Caki2 (cell line): ENCODE measurements at places on chromosomes 2 and 18.

DNA sequence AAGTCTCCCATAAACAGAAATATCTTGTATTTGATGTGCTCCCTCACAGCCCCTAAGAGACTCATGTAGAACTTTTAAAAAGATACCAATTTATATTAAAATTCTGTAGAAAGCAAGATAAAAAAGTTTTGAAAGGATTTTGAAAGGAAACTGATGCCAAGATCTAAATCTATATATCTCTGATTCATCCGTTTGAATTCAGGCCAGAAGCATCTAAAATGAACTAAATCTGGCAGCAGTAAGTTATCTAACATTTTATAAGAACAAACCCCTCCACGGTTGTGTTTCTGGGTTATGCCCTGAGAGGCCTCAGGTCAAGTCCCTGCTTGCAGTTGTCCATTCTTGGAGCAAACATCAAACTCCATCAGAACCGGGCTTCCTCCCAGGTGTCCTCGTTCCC lies 165.8 kb downstream of the FBXO15 start:
- no peak for DNase-seq

DNA sequence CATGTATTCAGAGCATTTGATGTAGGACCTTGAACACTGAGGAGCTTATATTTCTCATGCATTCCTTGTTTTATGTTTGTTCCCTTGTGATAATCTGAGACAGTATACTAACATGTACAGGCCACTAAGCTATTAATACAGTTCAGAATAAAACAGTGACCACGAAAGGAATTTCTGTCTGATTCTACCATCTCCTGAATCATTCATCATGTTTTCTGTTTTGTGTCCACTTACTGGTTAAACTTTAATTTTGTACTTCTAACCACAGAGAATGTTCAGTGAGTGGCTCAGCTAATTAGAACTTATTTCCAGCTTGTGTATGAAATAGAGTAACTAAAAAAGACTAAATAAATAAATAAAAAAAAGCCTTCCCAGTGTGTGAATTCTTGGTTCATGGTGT lies 110.4 kb downstream of the LRP1B start:
- peak; percentile 39 for DNase-seq

- DNase-seq, result no peak
These were observed 708 bp downstream of the AGXT start for GRCh38 chr2:240869109-240869955.

GRCh38 chr2:26786207-26787028 lies 562 bp downstream of the CENPA start:
- DNase-seq, result no peak

DNA sequence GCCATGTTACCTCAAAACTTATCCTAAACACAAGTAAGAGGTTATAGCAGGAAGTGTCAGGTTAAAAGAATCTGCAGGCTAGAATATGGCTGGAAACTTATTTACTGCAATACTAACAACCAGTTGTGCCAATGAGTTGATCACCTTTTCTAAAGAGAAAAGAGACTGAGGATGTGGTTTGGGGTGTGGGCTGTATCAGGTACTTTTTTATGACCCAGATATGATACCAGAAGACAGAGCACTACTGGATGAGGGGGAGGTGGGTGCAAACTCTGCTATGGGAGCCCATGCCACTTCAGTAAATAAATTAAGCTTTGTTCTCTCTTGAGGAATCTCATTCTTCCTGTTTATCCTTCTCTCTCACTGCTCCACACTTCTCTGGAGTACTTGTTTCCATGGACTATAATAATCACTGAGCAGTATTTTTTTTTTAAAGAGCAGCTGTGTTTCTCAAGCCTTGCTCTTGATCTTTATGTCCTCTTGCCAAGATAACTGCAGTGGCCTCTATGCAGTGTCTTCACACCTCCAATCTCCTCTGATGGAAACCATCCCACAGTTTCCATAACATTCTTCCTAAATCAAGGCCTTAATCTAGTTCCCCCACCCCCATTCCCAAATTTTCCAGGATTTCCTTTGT lies 51.2 kb upstream of the NOSTRIN start:
- no peak for DNase-seq

DNA sequence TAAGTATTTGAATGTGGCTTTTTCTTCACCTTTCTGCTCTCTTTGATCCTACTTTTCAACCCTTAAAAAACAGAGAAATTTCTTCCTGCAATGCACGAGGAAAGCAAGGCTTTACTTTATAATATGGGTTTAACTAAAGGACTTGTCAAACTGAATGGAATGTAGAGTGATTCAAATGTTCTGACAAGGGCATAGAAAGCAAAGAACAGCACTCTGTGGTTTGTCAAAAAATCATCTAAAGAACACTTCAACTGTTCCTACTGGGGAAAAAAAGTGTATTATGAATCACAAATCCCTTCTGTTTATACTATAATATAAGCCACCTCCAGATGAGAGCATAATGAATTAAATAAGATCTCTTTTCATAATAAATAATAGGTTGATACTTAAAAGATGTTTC lies 45.0 kb upstream of the RIT2 start:
- DNase-seq, result no peak

DNA sequence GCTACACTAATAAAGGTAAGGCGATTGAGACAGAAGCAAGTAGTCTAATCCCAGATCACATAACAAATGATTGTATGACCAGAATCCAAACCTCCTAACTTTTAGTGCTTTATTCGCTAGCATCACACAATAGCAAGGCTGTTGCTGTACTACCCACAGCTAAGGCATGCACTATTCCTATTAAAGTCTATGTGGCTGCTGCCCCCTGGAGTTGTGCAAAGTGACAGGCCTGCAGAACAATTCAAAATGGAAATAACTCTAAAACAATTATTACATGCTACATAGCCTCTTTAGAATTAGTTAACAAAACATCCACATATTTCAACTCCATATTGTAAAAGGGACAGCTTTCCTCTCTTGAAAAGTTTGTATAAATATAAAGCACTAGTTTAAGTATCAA lies 6.0 kb downstream of the ERBB4 start:
- DNase-seq, result no peak

DNA sequence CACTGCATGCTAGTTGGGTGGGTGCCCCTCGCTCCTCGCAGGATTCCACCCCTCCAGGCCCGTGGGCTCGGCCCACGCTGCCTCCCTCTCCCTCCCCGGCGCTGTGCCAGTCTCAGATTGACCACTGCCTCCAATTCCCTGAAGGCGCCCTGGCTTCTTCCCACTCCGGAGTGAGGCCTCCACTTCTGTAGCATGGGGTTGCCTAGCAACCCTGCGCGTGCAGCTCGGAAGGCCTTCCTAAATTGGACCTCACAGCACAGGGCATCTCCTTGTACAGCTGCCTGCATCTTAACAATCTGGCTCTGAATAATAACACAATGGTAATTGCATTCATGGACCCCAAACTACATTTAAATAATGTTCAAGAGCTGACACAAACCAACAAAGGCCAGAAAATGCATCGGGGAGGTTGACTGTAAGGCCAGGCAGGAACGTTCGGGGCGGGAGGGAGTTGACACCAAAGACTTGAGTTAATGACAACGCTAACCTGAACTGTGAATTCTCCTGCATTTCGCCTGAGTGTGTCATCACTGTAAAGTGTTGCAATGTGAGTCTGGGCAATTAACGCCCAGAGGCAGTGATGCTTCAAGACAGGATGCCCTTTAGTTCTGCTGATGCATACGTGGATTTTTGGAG lies 222.9 kb downstream of the ZBTB7C start:
- no peak for DNase-seq

DNA sequence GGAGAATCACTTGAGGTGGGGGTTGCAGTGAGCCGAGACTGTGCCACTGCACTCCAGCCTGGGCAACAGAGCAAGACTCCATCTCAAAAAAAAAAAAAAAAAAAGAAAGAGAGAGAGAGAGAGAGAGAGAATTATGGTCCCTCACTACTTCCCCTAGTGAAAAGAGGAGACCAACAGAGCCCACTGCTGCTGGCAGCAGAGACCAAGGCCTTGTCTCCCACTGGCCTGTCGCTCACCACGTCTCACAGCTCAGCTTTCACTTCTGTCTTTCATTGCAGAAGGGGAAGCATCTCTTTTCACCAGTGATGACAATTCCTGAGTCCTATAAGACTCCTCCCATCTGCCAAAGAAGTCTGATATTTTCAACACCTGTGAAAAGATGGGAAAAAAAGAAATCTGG lies 81.3 kb downstream of the CLHC1 start:
- DNase-seq, result no peak

- DNase-seq, result no peak
These were observed 230.7 kb downstream of the MYO3B start for GRCh38 chr2:170408461-170409163.

DNA sequence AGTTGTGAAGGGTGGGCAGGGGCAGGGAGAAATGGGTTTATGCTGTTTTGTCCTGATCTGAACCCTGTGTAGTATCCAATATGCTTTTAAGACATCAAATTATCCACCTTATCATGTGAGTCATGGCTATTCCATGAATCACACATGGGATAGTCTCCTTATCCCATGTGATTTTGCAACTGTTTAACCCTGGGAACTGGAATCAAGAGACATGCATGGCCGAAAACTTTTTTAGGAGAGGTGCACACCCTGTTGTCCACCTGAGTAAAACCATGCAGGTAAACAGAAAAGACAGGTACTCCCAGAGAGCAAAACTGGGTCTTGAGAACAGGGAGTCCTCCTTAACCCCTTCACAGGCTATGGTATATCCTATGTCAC lies 490.6 kb upstream of the HS6ST1 start:
- DNase-seq, result peak; percentile 8

GRCh38 chr2:181008407-181008806 lies 28.0 kb downstream of the UBE2E3 start:
- DNase-seq, result no peak

GRCh38 chr2:190634381-190634780 lies 14.5 kb upstream of the NAB1 start:
- no peak for DNase-seq

DNA sequence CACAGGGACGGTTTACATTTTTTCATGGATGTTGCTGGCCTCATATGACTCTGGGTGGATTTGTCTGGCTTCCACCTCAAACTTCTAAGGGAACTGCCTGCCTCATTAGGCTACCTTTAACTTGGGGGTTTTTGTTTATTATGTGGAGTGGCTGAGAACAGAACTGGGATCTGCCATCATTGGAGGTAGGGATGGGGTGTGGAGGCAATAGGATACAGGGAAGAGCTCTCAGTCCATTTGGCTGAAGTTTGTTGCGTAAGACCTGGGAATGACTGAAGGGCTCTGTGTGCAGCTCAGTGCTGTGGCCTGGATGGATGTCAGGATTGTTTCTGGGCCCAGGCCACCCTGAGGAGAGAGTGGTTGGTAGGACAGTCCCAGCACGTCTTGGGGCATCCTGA lies 31.2 kb downstream of the ASB1 start:
- DNase-seq, result no peak

DNA sequence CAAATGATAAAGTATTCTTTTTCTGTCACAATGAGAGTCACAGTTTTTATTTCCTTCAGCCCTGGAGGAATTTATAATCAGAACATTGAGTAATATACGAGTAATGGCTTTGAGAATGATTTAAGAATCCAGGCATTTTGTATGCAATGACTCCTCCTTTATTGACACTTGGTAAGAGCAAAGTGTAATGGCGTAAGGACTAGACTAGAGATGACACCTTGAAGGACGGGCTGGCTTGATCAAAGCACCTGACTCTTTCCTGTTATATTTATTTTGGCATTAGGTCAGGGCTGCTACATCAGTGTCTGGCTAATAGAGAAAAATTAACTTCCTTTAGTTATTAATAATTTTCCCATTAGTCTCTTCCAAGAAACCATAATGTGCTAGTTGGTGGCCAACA lies 482.4 kb upstream of the GCFC2 start:
- DNase-seq, result no peak

- peak; percentile 52 for DNase-seq
These were observed 1.3 kb downstream of the TANC1 start for GRCh38 chr2:158969715-158970240.

GRCh38 chr2:231930593-231931281 lies 4.5 kb upstream of the NPPC start:
- no peak for DNase-seq

- no peak for DNase-seq
These were observed 101.5 kb upstream of the NEDD4L start for GRCh38 chr18:57942493-57942892.

DNA sequence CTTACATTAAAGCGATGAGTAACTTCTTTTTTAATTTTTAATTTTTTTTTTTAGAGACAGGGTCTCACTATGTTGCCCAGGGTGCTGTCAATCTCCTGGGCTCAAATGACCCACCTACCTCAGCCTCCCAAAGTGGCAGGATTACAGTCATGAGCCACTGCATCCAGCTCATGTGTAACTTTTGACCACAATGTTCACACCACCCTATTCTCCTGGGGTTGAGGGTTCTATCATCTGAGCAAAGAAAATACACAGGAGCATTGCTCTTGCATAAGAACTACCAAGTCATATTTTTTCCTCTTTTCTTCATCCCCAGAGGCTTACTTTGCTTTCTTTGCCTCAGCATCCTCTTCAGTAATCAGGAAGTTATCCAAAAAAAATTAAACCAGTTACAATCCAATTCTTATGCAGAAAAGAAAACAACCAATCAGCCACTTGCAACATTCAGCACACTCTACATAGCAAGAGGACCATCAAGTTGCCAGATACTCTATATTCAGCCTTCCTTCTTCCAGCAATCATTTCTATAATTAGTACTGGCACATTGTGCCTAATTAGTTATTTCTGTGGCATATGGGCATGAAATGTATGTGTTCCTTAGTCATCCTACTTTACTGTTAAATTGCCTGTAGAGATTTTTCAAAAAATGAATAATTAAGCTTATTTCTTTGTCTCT lies 345.6 kb downstream of the AKAIN1 start:
- DNase-seq, result no peak
